Stomach (tissue), 19 donors: ENCODE measurements at places on chromosomes 5 and 9. TPM values are rescaled to one million over a fixed set of nuclear protein-coding genes. Genes with fewer than 3 reads are reported as not detected.
A peak's percentile ranks its signal among the peaks of the same experiment; 100 is the strongest.

- DNase-seq: no peak
Measured at GRCh38 chr5:119343766-119344165, 12.1 kb upstream of the TNFAIP8 start.

DNA sequence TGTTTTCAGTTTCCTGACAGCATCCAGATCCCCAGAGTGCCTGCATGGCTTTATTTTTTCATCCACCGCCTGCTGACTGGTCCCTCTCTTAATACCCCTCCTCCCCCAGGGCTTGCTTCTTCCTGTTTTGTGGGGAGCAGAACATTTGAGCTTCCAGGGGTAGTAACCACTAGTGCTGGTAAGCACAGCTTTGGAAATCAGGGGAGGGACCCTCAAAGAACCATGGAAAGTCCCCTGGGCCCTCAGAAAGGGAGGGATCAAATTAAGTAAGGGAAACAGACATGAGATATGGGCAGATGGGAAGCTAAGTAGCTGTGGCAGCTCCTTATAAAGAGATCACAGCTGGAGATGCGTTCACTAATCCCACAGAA is 26.8 kb downstream of the GRIA1 start:
- DNase-seq: no peak

DNA sequence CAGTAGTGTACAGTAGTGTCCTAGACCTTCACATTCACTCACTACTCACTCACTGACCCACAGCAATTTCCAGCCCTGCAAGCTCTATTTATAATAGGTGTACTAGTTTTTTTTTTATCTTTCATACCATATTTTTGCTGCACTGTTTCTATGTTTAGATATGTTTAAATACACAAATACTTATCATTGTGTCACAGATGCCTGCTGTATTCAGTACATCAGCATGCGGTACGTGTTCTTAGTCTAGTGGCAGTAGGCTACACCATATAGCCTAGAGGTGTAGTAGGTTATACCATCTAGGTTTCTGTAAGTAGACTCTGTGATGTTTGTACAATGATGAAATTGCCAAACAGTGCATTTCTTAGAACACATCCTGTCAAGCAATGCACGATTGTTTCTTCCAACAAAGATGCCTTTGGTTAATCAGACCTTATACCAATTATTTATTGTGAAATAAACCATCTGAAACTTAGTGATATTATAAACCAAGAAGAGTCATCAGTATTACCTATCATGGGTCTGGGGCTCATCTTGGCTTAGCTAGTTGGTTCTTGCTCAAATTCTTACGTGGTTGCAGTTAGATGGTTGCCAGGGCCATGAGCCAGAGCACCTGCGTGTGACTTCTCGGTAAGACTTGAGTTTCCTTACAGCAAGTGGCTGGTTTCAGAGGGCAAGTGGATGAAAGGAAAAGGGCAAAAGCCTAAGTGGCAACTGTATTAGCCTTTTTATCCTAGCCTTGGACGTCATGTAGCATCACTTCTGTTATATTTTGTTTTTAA is 41.1 kb downstream of the ERBIN start:
- DNase-seq: no peak

- DNase-seq: no peak
Measured at GRCh38 chr9:14515571-14516198, 177.5 kb downstream of the ZDHHC21 start.

DNA sequence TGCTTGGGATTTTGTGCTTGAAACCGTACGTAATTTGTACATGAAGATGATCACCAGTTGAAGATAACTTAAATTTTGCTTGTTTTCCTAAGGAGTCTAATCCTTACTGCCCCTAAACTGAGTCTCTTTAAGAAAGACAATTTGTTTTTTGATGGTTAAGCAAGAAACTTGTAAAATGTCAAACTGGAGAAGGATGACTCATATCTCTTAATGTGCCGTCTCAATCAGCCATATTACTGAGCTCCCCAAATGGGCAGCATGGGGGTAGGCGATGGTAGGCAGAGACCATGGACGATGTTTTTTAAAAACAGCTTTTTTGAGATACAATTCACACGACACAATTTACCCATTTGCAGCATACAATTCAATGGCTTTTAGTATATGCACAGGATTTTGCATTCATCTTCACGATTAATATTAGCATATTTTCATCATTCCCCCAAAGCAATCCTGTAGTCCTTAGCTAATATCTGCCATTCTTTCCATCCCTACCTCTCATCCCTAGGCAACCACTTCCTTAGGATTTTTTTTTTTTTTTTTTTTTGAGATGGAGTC is 14.3 kb downstream of the ARHGAP26 start:
- no peak for DNase-seq

DNA sequence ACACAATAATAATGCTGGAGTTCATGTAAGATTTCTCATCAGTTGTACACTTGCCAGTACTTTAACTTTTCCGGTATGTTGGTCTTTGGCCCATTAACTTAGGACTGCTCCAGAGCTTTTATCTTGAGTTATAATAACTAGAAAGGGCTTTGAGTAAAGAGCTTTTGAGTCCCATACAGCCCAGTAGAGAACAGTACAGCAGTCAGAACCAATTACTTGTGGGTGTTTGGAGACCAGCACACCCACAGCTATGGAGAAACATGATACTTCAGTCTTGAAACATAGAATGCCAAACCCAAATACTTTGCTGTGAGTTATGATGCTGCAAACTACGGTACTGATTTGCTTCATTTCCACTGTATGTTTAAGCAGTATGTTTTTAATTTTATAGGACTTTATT is 374.3 kb downstream of the CCDC171 start:
- DNase-seq: peak; percentile 4

- DNase-seq: no peak
Measured at GRCh38 chr5:174844971-174845370, 120.6 kb downstream of the MSX2 start.

DNA sequence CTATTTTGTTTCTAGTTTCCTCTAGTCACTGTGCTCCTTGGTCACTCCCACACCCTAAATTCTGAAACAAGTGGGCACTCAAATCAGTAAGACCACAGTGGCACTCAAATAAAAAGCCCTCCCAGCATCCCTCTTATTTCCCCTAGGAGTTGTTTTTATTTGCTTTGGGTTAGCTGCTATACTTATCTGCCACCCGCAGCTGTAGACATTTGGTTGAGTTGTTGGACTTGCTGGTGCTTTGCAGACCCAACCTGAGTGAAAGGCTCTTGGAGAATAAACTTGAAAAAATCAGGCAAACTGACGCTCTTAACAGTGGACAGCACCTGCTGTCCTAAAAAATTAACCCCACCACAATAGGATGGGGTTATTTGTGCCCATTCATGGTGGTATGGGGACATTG is 203.0 kb downstream of the SPATA31A6 start:
- DNase-seq: no peak

- DNase-seq: no peak
Measured at GRCh38 chr5:9192266-9192665, 353.6 kb downstream of the SEMA5A start.

TRPM6 gene
- total RNA-seq: 12.3 TPM

SHROOM1 gene
- 33.5 TPM for total RNA-seq

SPATA31E1 gene
- total RNA-seq: not detected
